Activated CD8-positive, alpha-beta memory T cell treated with anti-CD3 and anti-CD28 coated beads for 4 hours (primary cell): ENCODE measurements at places on chromosomes 2 and 18.

DNA sequence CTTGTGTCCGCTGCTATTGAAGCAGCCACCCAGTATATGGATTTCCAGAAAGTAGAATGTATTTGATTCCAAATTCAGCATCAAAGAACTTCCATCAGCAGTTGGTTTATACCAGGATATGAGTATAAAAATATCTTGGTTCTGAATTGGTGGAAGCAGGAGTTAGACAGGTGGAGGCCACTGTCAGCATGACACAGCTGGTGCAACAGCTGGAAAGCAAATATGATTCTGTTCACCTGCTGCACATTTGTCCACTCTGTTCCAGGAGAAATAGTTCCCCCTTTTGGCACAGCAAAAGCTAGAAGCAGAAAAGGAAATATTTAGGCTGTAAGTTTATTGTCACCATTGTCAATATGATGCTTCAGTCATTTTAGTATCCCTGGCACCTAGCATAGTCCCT is 41.2 kb downstream of the KIAA2012 start:
- DNase-seq, result no peak

DNA sequence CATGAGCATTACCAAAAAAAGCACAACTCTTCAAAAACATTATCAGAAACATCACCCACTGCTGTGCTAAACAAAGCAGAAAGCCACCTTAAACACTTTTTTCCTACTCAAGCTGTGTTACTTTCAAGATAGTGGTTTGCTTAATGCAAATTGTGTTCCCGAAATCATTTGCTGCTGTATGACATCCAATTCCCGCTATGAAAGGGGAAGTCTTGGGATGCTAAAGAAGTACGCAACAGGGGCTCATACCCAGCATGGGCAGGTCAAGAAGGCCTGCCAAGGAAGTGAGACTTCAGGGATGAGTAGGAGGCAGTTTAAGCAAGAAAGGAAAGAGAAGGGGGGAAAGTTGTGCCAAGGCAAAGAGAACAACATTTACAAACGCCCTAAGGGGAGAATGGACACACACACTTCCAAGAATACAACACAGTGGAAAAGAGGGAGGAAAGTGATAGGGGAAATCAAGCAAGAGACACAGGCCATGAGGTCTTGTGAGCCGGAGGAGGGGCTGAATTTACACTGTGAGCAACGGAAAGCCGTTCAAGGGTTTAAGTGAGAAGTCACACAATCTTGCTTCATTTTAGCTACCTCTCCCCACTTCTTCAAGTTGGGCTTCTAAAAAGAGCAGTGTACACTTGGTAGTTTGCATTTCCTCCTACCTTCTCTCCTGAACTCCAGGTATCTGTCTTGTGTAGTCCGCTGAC is 4.0 kb downstream of the PTPN2 start:
- DNase-seq, result no peak

GRCh38 chr2:8604262-8604661 is 77.6 kb upstream of the ID2 start:
- DNase-seq, result no peak

- peak; percentile 54 for DNase-seq
Measured at GRCh38 chr18:13612196-13612997, 114.0 kb downstream of the FAM210A start.

GRCh38 chr18:37554399-37554787 is 11.2 kb downstream of the CELF4 start:
- no peak for DNase-seq

GRCh38 chr2:207363761-207364290 is 165.9 kb upstream of the CREB1 start:
- DNase-seq, result no peak

DNA sequence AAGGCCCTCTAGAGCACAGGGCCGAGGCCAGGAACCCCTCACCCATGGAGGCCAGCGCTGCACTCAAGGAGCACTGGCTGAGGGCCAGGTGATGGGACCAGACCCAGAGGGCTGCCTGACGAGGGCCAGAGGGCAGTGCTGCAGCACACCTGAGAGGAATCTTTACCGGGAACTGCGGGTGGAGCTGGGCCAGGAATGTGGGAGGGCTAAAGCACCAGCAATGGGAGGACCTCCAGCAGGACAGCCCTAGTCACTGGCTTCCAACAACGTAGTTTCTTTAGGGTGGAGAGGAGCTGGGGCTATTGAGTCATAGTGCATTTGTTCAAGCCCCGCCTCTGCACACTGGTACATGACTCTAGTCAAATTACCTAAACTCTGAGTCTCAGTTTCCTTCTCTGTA is 143.4 kb downstream of the TMEM17 start:
- DNase-seq, result no peak

- no peak for DNase-seq
Measured at GRCh38 chr18:47323158-47323557, 71.7 kb upstream of the SKOR2 start.

DNA sequence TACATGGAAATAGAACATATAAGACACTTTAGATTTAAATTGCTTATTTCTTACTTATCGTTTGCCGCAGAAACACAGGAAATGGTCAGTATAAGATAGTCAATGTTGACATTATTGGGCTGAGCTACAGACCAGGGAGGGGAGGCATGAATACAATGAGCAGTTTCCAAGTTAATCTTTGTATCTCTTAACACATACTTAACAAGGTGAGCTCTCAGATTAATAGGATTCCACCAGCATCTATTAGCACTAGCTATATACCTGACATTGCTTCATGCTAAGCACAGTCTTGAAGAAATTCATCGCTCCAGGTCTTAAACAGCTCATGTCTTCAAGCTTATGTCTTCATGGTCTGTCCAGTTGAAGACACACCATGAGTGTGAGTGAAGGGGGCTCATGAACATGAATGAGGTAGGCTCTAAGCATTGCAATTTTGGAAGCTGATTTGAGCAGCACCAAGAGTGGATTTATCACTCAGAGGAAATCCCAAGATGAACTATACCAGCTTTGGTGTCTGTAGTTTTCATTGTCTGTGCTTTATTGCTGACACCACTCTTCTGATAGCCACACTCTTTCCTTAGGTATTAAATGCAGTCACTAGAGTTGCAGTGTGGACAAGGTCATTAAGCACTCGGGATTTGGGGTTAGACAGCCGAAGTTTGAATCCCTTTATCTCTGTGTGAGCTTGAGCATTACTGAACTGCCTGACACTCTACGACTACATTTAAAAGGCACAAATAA is 359.3 kb upstream of the EPHA4 start:
- DNase-seq, result no peak

GRCh38 chr2:75432761-75433361 is 127.9 kb downstream of the EVA1A start:
- no peak for DNase-seq

- no peak for DNase-seq
Measured at GRCh38 chr2:64634345-64635267, 19.1 kb downstream of the SERTAD2 start.

GRCh38 chr2:171390941-171391516 is 42.8 kb downstream of the METTL8 start:
- no peak for DNase-seq

DNA sequence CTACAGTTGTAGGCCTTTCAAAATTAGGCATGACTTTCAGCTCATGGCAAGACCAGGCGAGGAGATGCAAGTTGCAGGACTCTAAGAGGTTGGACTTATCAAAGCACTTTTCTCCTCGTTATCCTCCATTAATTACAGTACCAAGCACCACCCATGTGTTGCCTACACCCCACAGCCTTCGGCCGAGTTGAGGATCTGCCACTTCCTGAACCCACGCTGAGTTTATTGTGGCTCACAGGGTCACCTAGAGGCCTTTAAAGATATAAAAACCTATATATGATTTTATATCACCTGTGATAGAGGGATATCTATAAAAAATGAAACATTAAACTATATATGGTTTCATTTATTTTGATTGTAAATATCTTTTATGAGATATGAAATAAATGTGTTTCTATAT is 2.6 kb downstream of the UGT1A10 start:
- DNase-seq, result no peak

- no peak for DNase-seq
Measured at GRCh38 chr2:41061356-41061755, 609.5 kb upstream of the SLC8A1 start.

GRCh38 chr2:176242276-176242675 is 27.0 kb upstream of the MTX2 start:
- no peak for DNase-seq

GRCh38 chr2:188580738-188581137 is 289.1 kb downstream of the GULP1 start:
- DNase-seq, result no peak

- no peak for DNase-seq
Measured at GRCh38 chr2:40448476-40449079, 3.3 kb downstream of the SLC8A1 start.

GRCh38 chr2:37489041-37489456 is 144.6 kb downstream of the QPCT start:
- no peak for DNase-seq

DNA sequence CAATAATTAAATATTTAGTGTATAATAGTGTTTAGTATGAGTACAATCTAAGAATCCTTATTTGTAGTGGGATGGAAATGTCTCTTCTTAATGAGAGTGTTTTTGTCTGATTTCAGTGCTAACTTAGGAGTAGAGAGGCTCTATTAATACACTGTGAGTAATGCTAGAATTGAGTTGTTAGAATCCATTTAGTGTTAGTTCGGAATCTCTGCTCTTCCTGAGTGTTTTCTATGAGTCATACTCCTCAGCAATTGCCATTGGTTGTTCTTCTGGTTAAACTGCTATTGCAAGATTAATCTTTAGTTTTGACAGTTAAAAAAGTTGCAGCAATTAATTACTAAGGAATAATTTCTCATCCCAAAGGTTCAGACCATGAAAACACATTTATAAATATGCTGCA is 828.6 kb upstream of the POU3F3 start:
- no peak for DNase-seq

DNA sequence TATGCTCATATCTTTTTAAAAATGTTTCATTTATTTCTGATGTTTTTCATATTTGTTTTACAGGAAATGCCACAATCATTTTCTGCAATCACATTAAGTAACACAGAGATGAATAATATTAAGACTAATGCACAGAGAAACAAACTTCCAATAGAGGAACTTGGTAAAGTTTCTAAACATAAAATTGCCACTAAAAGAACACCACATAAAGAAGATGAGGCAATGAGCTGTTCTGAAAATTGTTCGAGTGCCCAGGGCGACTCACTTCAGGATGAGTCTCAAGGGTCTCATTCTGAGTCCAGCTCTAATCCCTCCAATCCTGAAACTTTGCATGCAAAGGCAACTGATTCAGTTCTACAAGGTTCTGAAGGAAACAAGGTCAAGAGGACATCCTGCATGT is 70.4 kb downstream of the APLF start:
- no peak for DNase-seq

DNA sequence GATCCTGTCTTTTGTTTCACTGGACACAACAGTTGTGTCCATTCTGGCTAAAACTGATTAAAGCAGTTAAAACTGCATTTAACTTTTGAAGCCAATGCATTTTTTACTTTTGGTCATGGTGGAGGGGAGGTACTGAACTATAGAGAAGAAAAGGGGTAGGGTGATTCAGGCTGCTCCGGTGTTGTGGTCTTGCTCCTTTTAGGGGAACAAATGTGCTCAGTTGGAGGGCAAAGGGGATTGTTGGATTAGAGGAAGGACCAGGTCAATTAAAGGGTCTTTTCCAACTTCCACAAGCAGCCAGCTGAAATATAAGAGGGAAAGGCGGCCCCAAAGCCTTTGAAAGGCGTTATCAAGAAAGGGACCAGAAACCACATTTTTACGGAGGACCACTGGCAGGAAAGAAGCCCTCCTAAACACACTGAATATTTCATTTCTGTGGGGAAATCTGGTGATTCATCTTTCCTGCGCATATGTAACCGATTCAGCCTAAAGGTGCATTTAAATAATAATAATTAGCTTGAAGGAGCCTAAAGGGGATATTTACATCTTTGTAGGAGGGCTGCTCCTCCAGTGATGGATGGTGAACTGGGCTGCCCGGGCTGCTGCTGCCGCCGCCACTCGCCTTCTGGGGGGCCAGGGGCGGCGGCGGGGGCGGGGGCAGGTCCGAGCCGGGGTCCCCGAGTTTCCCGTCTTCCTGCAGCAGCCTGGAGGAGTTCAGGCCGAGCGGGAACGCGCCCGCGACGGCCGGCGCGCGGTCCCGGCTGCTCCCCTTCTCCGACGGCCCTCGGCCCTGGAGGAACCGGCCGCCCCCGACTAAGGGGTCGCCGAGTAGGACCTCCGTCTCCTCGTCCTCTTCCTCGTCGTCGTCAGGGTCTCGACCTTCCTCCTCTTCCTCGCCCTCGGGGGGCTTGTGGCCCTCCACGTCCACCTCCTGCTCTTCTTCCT is 5.2 kb downstream of the SKOR2 start:
- DNase-seq, result no peak

DNA sequence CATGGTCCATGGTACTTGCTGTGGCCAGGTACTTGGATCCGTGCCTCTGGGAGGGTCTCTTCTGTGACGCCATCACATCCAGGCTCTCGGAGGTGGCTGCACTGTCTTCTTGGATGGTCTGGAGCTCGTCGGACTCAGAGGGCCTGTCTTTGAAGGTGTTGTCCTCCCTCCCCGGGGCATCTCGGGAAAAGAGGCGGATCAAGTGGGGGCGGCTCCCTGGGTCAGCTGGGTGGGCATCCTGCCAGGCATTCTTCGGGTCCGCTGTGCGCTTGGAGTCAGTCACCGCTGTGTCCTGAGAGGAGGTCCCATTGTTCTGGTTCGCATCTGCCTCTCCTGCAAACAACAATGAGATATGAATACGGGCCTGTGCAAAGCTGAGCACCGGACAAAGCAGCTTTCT is 115.6 kb downstream of the MBP start:
- DNase-seq, result no peak

DNA sequence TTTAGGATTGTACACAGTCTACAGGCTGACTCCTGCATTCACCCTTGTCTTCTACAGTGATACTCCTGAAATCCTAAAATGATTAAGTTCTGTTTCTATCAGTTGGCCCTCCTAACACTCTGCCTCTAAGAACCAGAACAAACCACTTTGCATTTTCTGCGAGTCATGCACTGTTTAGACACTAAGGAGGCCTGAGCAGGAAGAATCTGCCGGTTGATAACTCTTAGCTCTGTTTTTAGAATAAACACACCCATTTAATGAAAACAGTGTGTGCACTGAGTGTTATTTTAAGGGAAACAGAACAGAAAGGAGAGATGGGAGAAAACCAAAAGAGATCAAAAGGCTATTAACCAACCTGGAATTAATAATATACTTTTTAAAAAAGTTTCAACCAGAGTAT is 22.9 kb upstream of the SSB start:
- DNase-seq, result no peak

DNA sequence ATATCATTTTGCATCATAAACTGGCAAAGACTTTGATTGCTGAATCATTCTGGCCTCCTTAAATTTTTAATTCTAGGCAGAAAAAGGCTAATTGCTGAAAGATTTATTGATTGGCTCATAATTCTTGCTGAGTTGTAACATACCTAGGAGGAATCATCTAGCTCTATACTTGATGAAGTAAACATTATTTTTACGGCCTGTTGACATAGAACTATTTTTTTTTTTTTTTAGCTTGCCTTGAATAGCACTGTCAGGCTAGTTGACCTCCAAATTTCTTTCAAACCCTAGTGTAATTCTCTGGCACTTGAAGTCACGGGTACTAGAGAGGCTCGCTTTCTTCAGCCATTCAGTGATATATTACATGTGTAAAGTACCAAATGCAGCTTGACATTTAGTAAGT is 2.8 kb downstream of the SERPINB12 start:
- DNase-seq, result no peak

GRCh38 chr2:74834792-74835755 is 1.1 kb downstream of the HK2 start:
- DNase-seq, result peak; percentile 52
